ENCODE measurements at places on chromosomes 11 and 22. TPM values are rescaled to one million over a fixed set of nuclear protein-coding genes. Genes with fewer than 3 reads are reported as not detected.

The PGGHG gene
- 9.4 TPM for polyA plus RNA-seq

The ALDH3B2 gene
- polyA plus RNA-seq, result not detected

The EMID1 gene
- not detected for polyA plus RNA-seq

GRCh38 chr11:114110952-114111947, 51.7 kb downstream of the ZBTB16 start:
- peaks cover 49% of the 10 kb centered on the region for H3K4me1 ChIP-seq
- H3K36me3 ChIP-seq, result no peaks in the 10 kb centered on the region
- no peak for DNase-seq
- H3K4me3 ChIP-seq, result peak overlapping the region; percentile 38
- no peaks in the 10 kb centered on the region for H3K27me3 ChIP-seq

GRCh38 chr11:68014157-68014946, 4.2 kb downstream of the ALDH3B1 start:
- no peak for DNase-seq
- H3K4me1 ChIP-seq, result peaks cover 15% of the 10 kb centered on the region
- no peak overlapping the region for H3K4me3 ChIP-seq
- no peaks in the 10 kb centered on the region for H3K27me3 ChIP-seq
- H3K36me3 ChIP-seq, result no peaks in the 10 kb centered on the region

DNA sequence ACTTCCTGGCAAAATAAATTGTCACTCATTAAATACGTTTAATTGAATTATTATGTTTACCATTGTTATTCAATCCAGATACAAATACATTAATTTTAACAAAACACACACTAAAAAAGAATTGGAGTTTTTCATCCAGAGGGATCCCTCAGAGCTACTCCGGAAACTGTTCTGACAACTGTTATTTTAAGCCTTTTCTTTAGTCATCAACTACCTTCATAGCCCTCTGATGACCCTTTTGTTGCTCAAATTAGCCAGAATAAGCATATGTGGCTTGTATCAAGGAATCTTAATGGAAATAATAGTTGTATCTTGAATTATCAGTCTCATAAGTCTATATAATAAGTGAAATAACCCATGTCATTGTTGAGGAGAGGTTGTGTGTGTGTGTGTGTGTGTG, 405.4 kb upstream of the FAT3 start:
- no peak overlapping the region for H3K4me3 ChIP-seq
- no peak for DNase-seq
- H3K36me3 ChIP-seq, result no peaks in the 10 kb centered on the region
- no peak overlapping the region for H3K27ac ChIP-seq

- no peaks in the 10 kb centered on the region for H3K27me3 ChIP-seq
- no peaks in the 10 kb centered on the region for H3K36me3 ChIP-seq
- no peak for DNase-seq
- no peak overlapping the region for H3K27ac ChIP-seq
Observed at GRCh38 chr22:50315289-50316113, 8.1 kb upstream of the PLXNB2 start.

DNA sequence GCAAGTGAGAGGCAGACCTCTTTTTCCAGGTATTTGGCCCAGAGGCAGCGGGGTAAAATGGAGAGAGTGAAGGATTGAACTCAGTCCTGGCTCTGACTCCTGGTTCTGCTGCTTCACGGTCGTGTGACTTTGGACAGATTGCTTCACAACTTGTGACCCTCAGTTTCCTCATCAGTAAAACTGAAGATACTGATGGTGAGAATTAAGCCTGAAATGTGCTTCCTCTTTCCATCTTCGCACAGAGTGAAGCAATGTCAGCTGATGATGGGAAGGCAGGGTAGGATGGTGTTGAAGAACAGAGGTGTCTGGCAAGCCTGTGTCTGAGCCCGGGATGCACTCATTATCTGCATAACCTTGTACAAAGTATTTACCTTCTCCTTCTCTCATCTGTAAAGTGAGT, 59.0 kb downstream of the UBASH3B start:
- H3K27ac ChIP-seq, result no peak overlapping the region
- H3K36me3 ChIP-seq, result no peaks in the 10 kb centered on the region
- no peaks in the 10 kb centered on the region for H3K4me1 ChIP-seq
- H3K27me3 ChIP-seq, result no peaks in the 10 kb centered on the region
- DNase-seq, result no peak
- H3K4me3 ChIP-seq, result no peak overlapping the region

GRCh38 chr11:104908186-104908531, 9.9 kb upstream of the CASP12 start:
- H3K4me1 ChIP-seq, result no peaks in the 10 kb centered on the region
- H3K27ac ChIP-seq, result no peak overlapping the region
- H3K36me3 ChIP-seq, result peaks cover 12% of the 10 kb centered on the region
- no peak for DNase-seq
- no peaks in the 10 kb centered on the region for H3K27me3 ChIP-seq

DNA sequence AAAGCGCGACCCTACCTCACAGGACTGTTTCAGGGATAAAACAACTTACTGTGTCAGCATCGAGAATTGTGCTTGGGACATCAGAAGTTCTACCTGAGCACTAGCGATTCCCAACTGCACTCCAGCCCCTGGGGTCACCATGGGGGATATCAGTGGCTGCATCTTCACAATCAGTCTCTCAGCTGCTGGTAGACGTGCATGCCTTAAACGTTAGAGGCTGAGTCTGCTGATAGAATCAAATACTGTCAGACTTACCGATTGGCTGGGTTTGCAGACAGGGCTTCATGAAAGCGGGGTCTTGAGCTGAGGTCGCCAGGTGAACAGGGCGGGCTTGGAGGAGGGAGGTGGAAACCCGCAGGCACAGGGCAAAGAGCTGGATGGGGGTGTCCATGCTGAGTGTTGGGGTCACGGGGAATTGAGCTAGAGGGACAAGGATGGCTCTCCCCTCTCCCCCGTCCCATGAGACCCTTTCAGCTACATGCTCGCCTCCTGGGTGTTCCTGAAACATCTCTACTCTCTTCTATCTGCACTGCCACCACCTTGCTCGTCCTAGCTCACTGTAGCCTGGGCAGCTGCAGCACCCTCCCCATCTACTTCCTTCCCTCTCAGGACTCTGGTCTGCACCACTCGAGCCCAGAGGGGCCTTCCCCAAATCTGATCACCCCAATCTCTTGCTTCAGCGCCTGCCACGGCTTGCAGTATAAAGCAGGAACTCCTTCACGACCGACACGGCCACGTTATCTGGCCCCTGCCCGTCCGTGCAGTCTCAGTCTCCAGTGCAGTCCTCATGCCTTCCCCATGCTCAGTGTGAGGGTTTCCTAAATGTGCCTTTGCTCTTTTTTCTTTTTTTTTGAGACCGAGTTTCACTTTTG, 43.5 kb downstream of the ST14 start:
- no peaks in the 10 kb centered on the region for H3K4me1 ChIP-seq
- no peak overlapping the region for H3K4me3 ChIP-seq
- no peaks in the 10 kb centered on the region for H3K36me3 ChIP-seq
- no peaks in the 10 kb centered on the region for H3K27me3 ChIP-seq
- H3K27ac ChIP-seq, result no peak overlapping the region

GRCh38 chr11:86569109-86569508, 103.3 kb downstream of the ME3 start:
- no peaks in the 10 kb centered on the region for H3K27me3 ChIP-seq
- no peaks in the 10 kb centered on the region for H3K36me3 ChIP-seq
- no peak overlapping the region for H3K27ac ChIP-seq
- DNase-seq, result no peak
- H3K4me1 ChIP-seq, result peaks cover 8% of the 10 kb centered on the region

GRCh38 chr11:1119604-1120146, 38.1 kb upstream of the MUC5AC start:
- H3K4me3 ChIP-seq, result no peak overlapping the region
- DNase-seq, result no peak
- H3K27ac ChIP-seq, result no peak overlapping the region
- H3K27me3 ChIP-seq, result no peaks in the 10 kb centered on the region
- no peaks in the 10 kb centered on the region for H3K4me1 ChIP-seq
- no peaks in the 10 kb centered on the region for H3K36me3 ChIP-seq

All from heart left ventricle (tissue), 16 donors.